Stimulated activated CD4-positive, alpha-beta T cell treated with anti-CD3 and anti-CD28 coated beads, Interleukin-12 subunit alpha, Interleukin-12 subunit beta, amount 100 ng/mL, for 4 hours (primary cell): ENCODE measurements at places on chromosomes 5 and 9.
A peak's percentile ranks its signal among the peaks of the same experiment; 100 is the strongest.

GRCh38 chr5:72633649-72634048 is 126.4 kb upstream of the ZNF366 start:
- DNase-seq, result no peak

GRCh38 chr5:110809006-110809405 is 70.2 kb downstream of the SLC25A46 start:
- no peak for DNase-seq

GRCh38 chr5:138772986-138773594 is 19.9 kb downstream of the CTNNA1 start:
- no peak for DNase-seq

DNA sequence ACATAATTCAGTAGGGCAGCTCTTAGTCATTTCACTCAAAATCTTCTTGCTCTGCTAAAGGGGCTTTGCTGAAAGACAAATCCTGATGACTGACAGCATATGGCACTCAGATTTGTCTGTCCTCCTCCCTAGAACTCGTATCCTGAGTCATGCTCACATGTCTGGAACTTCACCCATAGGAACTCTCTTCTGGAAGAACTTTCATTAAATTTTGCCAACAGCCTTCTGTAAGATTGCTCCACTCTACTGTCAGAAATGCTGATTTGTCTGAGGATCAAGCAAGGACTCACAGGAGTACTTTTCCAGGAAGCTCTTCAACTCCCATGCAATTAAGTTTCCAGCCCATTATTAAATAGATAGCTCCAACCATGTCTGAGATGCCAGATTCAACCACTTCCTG is 59.8 kb upstream of the SNX2 start:
- DNase-seq, result no peak

- no peak for DNase-seq
Observed at GRCh38 chr9:70060883-70061507, 17.3 kb downstream of the MAMDC2 start.

DNA sequence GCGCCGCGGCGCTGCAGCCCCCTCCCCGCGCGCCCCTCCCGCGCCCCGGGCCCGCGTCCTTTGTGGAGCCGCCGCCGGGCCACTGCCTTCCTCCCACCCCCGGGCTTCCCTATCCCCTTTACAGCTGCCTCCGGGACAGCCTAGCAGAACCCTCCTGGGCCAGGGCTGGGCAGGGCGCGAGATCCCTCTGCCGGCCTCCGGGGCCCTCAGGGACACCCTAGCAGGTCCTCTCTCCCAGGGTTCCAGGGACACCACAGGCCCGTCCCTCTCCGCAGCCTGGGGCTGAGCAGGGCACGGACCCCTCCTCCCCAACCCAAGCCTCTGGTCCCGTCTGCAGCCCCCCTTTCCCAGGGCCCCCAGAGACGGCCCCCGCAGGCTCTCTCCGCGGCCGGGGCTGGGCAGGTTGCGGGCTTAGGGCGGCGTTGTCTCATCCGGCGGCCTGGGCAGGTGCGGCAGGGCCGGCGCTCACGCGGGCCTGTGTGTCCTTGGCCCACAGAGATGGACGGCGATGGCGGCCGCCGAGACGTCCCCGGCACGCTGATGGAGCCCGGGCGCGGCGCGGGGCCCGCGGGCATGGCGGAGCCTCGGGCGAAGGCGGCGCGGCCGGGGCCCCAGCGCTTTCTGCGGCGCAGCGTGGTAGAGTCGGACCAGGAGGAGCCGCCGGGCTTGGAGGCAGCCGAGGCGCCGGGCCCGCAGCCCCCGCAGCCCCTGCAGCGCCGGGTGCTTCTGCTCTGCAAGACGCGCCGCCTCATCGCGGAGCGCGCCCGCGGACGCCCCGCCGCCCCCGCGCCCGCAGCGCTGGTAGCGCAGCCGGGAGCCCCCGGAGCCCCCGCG is 710 bp downstream of the WNK2 start:
- no peak for DNase-seq

GRCh38 chr9:127444921-127445850 is 6.0 kb downstream of the RPL12 start:
- DNase-seq, result peak; percentile 25

DNA sequence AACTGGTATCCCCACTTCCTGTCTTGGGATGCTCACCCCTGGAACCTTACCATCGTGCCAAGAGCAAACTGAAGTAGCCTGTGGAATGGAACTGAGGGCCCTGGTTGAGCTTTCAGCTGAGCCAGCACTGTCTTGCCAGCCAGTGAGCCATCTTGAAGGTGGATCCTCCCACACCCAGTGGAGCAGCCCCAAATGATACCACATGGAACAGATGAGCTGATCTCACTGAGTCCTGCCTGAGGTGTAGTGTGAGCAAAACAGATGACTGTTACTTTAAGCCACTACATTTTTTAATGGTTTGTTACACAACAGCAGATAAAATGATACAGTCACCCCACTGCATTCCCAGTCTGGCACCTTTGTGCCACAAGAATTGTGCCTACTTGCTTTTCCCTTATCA is 2.2 kb upstream of the PCYOX1L start:
- DNase-seq, result no peak

DNA sequence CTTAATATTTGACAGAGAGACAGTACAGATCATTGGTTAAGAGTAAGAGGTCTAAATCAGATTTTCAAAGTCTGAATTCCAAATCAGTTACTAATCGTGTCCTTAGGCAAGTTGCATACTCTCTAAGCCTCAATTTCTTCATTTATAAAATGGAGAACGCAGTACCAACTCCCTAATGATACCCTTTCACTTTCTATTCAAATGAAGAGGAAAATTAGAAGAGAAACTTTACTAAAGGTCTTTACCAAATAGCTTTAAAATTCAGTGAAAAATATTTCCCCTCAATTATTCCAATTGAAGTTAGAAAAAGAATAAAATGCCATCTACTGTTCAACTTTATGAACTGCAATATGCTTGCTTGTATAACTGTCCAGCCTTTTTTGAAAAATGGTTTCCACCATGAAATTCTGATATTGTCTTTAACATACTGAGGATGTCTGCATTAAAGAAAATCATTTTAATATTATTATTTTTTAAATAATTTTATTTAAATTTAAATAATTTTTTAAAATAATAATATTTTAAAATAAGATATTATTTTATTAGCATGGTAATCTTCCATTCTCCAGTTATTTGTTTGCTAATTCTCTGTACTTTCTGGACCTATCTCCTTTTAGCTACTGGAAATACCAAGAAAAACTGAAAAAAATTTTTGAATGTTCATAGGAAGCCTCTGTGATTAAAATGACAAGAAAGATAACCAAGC is 36.0 kb downstream of the POC5 start:
- DNase-seq, result no peak

- DNase-seq, result no peak
Observed at GRCh38 chr9:98522487-98522886, 186.2 kb downstream of the GABBR2 start.

DNA sequence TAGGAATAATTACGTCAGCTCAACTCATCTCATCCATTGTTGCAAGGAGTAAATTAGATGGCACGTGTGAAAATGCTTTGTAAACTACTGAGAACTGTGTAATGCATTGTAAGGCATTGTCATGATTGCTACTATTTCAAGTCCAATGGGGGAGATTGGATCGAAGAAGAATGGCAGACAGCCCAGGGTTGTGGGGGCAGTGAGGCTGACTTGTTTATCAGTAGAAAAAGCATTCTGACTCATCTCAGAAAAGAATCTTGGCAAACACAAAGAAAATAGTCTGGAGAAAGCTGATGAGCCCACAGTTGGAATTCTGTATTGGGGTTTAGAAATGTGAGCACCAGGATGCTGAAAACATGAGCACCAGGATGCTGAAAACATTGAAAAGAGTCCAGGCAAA is 28.0 kb upstream of the DAP start:
- no peak for DNase-seq

- no peak for DNase-seq
Observed at GRCh38 chr9:136372561-136373299, 739 bp downstream of the CARD9 start.

- DNase-seq, result no peak
Observed at GRCh38 chr5:178203670-178204181, 607 bp upstream of the HNRNPAB start.
